Activated CD8-positive, alpha-beta memory T cell treated with anti-CD3 and anti-CD28 coated beads for 4 hours (primary cell): ENCODE measurements at places on chromosomes 4 and X.

DNA sequence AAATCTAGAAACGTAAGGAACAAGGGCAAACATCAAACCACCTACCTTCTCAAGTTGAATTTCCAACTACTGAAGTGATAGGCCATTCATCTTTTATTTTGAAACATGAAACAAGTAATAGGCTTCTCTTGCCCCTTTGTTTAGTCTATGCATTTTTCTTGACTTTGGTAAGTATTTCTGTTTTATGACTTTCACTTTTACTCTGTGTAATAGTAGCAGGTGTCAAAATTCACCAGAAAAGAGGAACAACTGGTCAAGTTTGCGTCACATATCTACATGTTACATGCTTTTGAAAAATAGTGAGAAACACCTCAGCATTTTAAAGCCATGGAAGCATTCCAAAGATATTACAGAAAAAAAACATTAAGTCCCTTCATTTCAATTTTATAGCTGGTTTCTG lies 157.1 kb upstream of the FTHL17 start:
- no peak for DNase-seq

- DNase-seq, result no peak
Observed at GRCh38 chrX:153366878-153367538, 33.1 kb downstream of the ZNF275 start.

- no peak for DNase-seq
Observed at GRCh38 chr4:103207673-103208072, 9.5 kb upstream of the CENPE start.

- no peak for DNase-seq
Observed at GRCh38 chrX:9295551-9295950, 169.3 kb upstream of the TBL1X start.

DNA sequence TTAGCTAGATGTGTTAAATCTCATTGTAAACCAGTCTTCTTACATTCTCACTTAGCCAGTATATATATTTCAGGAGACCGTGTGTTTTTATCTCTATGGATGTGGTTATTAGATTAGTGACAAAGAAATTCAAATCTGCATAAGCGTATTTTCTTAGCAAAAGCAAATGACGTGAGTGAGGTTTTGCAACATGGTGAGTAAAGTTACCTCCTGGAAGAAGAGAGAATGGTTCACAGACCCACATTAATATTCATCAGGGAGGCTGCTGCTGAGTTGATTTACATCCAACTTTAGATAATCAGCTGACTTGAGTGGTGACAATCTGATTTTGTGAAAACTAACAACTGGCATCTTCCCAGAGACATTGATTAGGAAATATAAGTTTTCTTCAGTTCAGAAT lies 589.9 kb upstream of the GALNT7 start:
- DNase-seq, result no peak

DNA sequence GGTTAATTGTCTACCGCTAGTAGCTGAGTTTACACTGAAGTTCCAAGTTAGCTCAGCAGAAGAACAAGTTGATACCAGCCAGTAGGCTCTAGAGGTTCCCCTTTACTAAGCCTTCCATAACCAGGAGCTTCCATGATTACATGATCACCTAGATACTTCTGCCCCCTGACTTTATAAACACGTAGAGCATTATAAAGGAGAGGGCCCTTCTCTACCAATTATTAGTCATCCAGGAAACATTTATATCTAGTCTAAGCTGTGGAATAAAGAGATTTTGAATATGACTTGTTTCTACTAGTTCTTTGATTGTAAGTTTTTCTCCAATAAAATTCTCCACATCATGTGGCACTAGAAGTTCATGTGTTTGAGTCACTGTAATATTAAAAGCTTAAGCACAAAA lies 818.1 kb upstream of the PCDH10 start:
- no peak for DNase-seq

- no peak for DNase-seq
Observed at GRCh38 chrX:66020631-66021334, 19.1 kb downstream of the VSIG4 start.

DNA sequence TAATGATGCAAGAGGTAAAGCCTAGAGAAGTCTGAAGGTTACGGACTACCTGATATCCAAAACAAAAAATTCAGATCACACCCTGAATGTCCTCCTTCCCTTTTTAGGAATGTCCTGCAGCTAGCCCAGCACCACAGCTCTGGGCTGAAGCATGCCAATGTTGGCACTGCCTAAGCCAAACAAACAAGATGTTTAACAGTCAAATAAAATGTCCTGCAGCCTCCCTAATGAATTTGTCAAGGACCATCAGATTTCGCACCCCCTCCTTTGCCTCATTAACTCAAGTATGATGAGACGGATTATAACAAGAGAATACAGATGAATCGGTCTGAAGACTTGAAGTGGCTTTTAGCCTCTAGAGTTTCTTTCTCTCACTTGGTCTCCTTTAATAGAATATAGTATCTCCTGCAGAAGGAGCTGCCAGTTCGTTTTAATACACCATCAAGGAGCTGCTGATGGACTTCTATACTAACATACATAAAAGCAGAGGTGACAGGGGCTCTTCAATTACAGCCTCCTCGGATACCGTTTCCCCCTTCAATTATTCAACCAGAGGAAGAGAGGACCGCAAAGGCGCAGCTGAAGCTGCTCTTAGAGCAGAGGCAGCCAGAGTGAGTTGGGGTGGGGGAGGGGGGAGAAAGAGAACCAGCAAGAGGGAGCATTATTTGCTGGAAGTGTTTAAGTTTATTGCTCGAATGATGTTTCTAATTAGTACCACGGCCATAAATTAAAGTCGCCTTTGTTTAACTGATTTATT lies 3.0 kb upstream of the MAB21L2 start:
- no peak for DNase-seq

- DNase-seq, result no peak
Observed at GRCh38 chrX:13938829-13939530, 90.7 kb downstream of the GEMIN8 start.

DNA sequence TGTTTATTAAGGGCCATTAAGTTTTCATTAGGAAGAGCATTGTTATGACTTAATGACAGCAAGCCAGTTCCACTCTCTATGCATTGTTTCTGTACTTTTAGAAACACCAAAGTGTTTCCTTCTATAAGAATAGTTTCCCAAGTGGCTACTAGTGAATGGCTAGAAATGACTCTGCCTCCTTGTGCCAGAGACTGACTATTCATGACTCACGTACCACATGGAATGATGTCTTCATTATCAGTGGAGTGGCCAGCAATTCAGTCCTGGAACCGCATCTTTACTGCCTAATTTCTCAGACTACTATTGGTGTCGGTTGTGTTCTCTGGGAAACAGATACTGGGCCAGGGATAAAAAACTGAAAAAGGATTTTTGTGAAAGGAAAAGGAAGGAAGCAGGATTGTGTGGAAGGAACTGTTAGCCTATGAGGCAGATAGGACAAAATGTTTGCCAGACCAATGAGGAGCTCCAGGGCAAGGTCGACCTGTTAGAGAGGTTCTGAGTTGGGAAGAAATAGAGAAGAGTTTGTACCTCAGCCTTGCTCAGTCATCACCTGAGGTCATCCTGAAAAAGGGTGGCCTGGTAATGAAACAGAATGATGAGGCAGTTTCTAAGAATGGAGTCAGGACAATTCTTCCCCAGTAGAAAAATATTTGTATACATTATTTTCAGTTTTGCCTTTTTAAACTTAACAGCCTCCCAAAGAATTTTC lies 218.6 kb downstream of the SPCS3 start:
- DNase-seq, result no peak

DNA sequence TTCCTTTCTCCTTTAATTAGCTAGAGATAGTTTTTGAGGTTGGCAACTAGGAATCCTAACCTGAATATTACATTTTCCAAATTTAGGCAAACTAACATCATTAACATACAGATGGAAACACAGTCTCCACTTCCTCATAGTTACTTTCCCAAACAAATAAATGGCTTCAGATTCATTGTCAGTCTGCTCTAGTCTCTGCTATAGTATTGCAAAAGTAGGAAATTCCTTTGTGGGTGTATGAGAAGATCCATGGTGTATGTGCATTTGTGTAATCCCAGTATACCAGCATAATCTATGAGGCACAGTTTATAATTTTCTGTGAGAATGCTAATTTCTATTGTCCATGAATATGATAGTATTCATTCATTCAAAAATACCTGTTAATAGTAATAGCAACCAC lies 3.0 kb upstream of the NDP start:
- no peak for DNase-seq

- no peak for DNase-seq
Observed at GRCh38 chr4:69849969-69850368, 10.0 kb downstream of the SULT1E1 start.

- no peak for DNase-seq
Observed at GRCh38 chr4:174119051-174119450, 164.4 kb downstream of the FBXO8 start.

DNA sequence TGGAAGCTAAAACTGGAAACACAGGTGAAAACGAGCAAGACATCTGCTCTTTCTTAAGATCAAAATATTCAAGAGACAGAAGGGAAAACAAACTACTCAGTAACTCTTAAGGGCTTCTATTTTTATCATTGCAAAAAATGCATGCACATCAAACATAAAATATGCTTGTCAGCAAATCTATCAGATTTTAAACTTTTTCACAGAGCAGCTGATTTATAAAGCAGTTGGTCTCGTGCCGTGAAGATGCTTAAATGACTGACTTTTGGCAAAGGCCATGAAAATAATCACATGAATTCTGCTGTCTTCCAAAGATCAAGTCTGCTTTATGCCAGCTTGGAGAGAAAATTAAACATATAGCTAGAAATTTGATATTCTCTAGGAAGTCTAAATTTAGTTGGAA lies 482.1 kb upstream of the HS3ST1 start:
- no peak for DNase-seq

DNA sequence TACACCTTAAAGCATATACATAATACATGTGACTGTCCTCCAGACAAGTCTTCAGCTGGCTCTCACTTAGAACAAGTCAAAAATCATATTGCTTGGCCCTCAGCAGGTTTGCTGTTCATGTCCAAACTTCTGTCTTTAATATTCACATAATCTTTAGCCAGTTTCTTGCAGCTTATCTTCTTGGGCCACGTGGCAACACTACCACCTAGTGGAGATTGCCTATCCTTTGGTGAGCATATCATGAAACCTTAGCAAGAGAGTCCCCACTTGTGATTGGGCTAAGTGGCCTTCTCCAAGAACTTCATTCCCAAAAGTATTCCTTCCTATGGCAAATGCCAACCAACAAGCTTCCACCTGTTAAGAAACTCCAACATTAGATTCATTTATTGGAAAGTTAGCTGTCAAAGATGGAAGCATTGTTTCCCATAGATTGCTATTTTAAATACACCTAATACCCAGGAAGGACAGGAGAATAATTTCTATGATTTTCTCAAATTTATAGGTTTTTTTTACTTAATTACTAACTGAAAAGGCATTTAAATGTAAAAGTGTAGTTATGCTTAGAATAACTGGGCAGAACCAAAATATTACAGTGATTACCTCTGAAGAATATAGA lies 231.9 kb upstream of the INTU start:
- no peak for DNase-seq

GRCh38 chr4:133154725-133155124 lies 5.6 kb downstream of the PCDH10 start:
- no peak for DNase-seq

DNA sequence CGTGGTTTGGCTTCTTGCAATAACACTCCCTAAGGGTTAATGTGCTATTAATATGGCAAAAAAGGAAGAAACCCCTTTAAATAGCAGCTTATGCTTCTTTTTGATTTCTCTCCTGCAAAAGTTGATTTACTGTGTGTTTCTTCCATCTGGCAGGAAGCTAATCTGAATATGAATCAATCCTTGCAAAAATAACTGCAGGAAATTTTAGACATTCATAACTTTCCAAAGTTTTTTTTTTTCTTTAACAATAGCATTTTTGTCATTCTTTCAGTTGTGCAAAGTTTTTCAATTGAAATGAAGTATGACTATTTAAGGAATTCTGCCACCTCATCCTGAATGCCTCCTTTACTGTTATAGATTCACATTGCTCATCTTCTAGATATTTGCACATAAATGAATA lies 115.6 kb downstream of the SPANXA1 start:
- no peak for DNase-seq

DNA sequence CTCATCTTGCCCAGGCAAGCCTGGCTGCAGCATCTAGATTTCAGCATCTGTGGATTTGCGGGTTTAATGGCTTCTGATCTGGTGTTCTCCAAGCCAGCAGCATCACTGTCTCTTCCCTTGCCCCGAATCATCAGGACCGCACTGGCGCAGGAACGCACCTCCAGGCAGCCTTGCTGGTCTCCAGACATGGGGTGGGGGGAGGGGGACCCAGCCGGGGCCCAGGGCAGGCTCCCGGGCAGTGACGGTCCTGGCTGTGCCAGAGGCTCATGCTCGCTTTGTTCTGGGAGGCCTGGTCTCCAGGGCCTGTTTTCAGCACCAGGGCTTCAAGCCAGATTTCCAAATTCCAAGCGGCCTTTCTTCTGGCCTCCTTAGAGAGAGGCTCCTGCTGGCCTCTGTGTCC lies 4.9 kb downstream of the CFAP99 start:
- no peak for DNase-seq

DNA sequence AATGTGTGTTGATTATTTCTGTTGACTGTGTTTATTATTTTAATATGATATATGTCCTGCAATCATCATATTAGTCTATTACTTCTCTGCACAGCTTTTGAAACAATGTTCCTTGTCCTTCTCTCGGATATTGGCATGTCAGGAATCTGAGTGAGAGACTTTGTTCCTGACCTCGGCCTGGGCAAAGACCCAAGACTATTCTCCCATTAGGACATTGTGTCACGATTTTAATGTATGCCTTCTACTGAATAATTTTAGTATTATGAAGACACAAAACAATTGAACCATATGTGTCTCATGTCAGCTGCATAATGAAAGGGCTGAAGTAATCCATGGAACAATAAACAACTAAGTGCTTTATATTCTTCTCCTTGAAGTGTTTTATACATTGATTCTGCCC lies 580.8 kb upstream of the TENM3 start:
- DNase-seq, result no peak

DNA sequence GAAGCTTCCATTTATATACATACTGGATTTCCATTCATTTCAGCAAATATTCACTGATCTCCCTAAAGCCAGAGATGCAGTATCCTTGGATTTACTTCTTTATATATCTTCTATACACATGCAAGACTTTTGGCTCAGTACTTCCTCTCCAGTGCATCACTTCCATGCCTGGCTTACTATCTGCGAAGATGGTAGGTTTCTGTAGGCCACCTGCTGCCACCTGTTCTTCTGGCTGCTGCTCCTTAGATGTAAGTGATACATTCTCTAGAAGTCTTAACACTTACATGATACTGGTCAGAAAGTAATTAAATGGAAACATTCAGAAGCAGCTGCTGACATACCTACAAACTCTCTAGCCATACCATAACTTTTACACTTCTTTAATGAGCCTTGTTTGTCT lies 48.9 kb downstream of the TBC1D9 start:
- DNase-seq, result no peak
